ENCODE measurements at places on chromosomes 2 and 18.
A peak's percentile ranks its signal among the peaks of the same experiment; 100 is the strongest.

DNA sequence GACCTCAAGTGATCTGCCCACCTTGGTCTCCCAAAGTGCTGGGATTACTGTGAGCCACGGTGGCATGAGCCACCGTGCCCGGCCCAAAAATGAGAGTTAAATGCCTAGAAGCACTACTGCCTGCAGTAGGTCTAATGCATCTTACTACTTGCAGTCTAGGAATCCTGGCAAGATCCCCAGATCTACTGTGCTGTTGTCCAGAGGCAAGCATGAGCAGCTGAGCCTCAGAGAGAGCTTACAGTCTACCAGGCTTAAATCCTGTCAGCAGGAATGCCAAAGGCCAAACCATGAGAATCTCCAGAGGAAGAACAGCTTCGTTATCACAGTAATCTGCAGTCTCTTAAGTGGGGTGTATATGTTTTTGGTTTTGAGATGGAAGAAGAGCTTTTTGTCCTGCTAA is 54.4 kb downstream of the XRCC5 start:
- no peak for DNase-seq

GRCh38 chr2:177098001-177098613 is 114.5 kb upstream of the HNRNPA3 start:
- no peak for DNase-seq

- no peak for DNase-seq
These were observed 136.7 kb upstream of the CWC22 start for GRCh38 chr2:180143633-180144337.

GRCh38 chr2:182784058-182784706 is 68.1 kb downstream of the DNAJC10 start:
- no peak for DNase-seq

DNA sequence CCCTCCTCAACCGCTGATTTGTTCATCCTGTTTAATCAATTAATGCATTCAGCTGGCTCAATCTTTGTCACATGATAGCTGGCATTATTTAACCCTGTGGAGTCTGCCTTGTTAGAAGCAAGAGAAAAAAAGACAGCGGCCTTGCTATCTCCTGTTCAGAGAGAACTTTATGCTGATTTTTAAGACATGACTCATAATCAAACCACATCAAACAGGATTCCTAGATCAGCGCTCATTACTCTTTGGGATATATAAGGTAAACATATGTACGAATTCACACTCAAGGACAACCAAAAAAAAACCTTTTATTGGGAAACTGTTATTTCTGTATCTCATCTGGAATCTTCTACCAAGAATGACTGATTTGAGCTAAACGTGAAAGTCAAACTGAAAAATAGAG is 195.1 kb downstream of the C1D start:
- no peak for DNase-seq

- DNase-seq: no peak
These were observed 266.0 kb upstream of the FSIP2 start for GRCh38 chr2:185472574-185472973.

- DNase-seq: no peak
These were observed 43.3 kb downstream of the PLB1 start for GRCh38 chr2:28539118-28539541.

- no peak for DNase-seq
These were observed 301.0 kb upstream of the SLC39A10 start for GRCh38 chr2:195356026-195356425.

DNA sequence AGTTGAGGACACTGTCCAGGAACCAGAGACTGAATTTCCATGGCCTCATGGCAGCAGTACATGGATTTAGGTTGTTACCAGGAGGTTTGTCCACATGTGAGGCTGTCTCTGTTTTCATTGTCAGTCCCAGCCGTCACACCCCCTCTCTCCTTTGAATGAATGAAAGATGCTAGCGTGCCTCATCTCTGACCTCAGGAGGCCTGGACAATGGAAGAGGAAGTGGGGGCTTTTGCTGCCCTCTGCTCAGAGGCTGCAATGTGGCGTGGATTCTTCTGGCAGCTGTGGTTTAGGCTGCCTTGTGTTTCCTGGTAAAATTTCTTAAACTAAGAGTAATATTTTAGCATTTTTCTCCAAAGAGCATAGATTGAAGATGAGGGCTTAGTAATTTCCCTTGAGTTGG is 47.5 kb downstream of the RAB31 start:
- DNase-seq: no peak

DNA sequence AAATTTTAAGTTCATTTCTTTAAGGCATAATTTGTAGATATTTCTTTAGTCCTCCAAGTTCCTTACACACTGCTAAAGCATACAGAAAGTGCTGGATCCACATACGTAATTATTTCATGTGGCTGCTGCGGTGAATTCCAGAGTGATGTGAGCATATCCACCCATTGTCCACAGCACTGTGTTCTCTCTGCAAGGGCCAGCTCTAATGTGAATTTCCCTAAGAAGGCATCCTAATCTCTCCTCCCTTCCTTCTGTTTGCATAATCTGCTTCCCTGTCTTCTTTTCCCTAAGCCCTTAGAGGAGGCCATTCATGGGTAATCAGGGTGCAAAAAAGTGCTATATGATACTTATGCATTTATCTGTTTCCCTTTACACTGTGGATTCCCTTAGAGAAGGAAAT is 57.2 kb downstream of the COBLL1 start:
- peak; percentile 66 for DNase-seq

Data from HAP-1 (cell line).